ENCODE measurements at places on chromosomes 5 and 9.

DNA sequence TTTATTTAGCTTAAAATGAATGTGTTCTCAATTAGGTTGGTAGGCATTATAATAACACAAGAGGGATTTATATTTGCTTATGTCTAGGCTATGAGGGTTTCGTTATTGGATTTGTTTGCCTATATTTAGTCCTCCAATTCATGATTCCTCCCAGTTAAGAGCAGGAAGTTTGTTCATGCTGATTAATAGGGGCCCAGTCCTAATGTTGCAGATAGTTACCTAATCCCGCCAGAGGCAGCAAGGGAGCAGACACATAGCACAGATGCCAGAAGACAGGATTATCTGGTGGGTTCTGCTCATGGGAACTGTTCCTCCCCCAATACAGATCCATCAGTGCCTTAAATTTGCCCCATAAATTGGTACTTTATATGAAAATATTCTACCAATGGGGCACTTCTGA lies 100.8 kb upstream of the TLE4 start:
- DNase-seq = no peak

DNA sequence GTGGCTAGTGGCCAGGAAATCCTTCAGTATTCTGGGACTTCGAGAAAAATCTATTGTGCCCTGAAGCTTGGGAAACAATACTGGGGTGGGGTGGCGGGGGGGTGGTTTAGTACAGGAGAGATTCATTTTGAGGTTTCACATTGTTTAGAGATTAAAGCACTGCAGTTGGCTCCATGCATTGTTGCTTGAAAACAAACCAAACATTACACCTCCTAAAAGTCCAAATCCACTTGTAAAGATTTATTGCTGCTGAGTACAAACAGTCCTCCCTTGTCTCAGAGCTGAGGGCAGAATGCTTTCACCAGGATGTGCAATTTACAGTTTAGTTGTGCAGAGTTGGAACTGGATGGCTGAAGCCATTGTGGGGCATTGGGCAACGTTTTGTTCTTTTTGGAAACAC lies 49.4 kb downstream of the GGTA1 start:
- DNase-seq = no peak

DNA sequence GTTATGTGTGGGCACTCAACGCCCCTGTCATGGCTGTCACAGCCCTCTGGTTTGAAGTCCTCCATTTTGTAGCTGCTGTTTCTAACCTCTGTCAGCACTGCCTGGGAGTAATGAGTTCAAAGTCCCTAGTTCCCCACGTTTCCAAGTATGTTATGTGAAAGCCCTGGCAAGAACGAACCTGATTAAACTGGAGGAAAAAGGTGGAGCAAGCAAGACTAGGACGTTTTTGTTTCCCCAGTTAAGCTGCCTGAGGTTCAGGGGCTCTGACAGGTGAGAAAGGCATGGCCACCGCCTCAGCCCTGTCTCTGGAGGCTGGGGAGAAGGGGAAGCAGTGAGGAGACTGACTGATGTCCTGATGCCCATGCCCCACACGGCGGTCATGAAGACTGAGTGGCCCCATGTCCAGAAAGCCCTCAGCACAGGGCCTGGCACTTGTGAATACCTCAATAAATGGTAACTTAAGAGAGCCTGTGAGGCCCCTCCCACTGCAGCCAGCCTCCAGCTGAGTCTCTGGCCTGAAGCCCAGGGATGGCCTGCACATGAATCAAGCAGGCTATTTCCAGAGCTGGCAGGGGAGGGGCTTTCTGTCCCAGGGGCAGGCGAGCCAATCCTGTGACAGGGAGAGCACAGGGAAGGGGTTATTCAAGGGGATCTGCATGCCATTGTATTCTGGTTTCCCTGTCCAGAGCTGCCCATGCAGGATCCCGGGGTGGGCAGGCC lies 61.8 kb downstream of the PFDN1 start:
- DNase-seq = no peak

GRCh38 chr5:1050423-1051365 lies 42.1 kb downstream of the NKD2 start:
- no peak for DNase-seq

- no peak for DNase-seq
Measured at GRCh38 chr9:38036359-38037084, 32.5 kb downstream of the SHB start.
